Activated CD4-positive, CD25-positive, alpha-beta regulatory T cell (primary cell): ENCODE measurements at places on chromosomes 13 and 19.

GRCh38 chr13:32209652-32210051, 105.5 kb downstream of the ZAR1L start:
- DNase-seq: no peak

- no peak for DNase-seq
Observed at GRCh38 chr19:17073869-17074633, 1.2 kb downstream of the HAUS8 start.

DNA sequence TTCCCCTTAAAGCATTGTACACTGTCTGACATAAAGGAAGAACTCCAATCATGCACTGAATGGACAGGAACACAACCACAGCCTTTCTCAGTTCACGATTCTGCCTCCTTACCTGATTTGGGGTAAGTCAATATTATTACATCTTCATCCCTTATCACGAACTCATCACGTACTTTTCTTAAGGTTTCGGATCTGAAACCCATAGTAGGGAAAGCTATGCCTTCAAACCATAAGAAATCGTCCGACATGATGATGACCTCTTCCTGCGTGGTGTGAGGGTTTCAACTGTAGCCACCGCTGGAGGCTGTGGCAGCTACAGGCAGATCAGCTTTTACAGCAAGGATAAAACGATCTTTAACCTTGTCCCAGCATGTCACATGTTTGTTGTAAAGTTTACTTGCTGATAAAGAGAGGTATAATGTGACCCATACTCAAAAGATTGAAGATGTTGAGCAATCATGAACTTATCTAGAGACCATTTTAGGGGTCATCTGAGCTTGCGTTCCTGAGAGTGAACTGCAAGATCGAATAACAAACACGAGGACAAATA, at the start of gene SULT2A1:
SULT2A1 (minus strand) TSS at position 306 of the 550 bp plus-strand sequence; CDS start at position 248, 58 bp downstream.
- DNase-seq: no peak

- no peak for DNase-seq
Observed at GRCh38 chr13:46178143-46178542, 3.8 kb downstream of the LCP1 start.

GRCh38 chr13:25860862-25861261, 191.0 kb downstream of the SHISA2 start:
- no peak for DNase-seq

- DNase-seq: no peak
Observed at GRCh38 chr13:58119351-58119750, 487.8 kb downstream of the PCDH17 start.

GRCh38 chr19:55667958-55668357, 7.1 kb upstream of the EPN1 start:
- DNase-seq: no peak

DNA sequence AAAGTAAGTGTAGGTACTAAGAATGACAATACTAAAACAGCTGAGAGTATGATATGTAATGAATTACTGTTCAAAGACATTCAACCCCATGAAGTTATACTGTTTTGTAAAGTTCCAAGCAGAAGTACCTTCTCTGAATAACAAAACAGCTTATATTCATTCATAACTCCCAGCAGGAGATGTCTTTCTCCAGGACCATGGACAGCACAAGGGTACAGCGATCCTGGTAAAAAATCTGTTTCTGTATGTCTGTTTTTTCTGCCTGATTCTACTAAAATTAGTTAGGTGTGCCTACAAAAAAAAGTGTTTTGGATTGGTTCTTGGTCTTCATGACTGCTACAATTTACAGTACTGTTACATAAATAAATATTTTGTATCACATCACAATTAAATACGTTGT, 172.5 kb upstream of the SLITRK5 start:
- no peak for DNase-seq

DNA sequence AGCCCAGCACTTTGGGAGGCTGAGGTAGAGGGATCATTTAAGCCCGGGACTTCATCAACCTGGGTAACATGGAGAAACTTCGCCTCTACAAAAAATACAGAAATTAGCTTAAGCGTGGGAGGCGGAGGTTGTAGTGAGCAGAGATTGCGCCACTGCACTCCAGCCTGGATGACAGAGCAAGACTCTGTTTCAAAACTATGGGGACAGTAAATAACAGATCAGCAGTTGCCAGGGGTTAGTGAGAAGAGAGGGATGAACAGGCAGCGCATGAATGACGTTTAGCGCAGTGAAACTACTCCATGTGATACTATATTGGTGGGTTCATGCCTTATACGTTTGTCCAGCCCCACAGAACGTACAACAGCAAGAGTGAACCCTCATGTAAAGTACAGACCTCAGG, 7.1 kb upstream of the ICAM3 start:
- no peak for DNase-seq

- no peak for DNase-seq
Observed at GRCh38 chr13:104289400-104289799, 1223.2 kb upstream of the SLC10A2 start.
